Naive thymus-derived CD8-positive, alpha-beta T cell (primary cell): ENCODE measurements at places on chromosomes 5 and 9. TPM values are rescaled to one million over a fixed set of nuclear protein-coding genes. Genes with fewer than 3 reads are reported as not detected.

The CCDC192 gene
- not detected for polyA plus RNA-seq

The STPG3 gene
- not detected for polyA plus RNA-seq

The TTC39B gene
- polyA plus RNA-seq = 10.1 TPM

The SMC5 gene
- 15.2 TPM for polyA plus RNA-seq

The PCDH1 gene
- polyA plus RNA-seq = not detected

The TERT gene
- polyA plus RNA-seq = 0.12 TPM
